Fibroblast of upper back skin (primary cell): ENCODE measurements at places on chromosomes 16 and 17.

- no peak for DNase-seq
These were observed 5.1 kb downstream of the BPTF start for GRCh38 chr17:67830440-67830839.

- no peak for DNase-seq
These were observed 221.2 kb upstream of the N4BP1 start for GRCh38 chr16:48831076-48831722.

DNA sequence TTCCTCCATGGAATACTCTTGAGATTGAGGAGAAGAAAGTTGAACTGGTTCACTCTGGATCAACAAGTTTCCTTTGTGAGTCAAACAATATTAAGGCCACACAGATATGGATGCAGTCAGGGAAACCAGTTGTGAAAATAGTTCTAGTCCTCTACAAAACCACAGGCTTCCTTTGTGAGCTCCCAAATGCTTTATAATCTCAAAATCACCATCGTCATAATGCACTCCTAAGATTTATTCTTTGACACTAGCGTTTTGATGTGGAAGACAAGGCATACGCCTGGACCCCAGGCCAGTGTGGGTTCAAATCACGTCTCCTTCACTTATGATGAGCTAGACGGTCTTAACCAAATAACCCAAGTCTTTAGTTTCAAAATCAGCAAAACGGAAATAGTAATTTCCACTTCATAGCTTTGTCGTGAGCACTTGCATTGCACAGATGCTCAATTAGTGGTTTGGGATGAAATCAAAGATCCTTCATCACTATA lies 142.6 kb downstream of the STX8 start:
- DNase-seq: peak; percentile 83

DNA sequence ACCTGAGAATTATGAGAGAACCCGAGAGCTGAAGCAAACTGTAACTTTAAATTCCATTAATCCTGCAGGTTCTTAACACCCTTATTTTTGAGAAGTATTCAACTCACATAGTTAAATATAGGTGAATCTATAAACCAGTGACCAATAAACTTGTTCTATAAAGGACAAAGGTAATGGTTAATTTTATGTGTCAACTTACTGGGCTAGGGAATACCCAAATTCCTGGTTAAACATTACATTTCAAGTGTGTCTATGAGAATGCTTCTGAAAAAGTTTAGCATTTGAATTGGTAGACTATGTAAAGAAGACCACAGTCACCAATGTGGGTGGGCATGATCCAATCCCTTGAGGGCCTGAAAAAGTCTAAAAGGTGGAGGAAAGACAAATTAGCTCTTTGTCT lies 99.1 kb downstream of the KCNJ2 start:
- DNase-seq: no peak

DNA sequence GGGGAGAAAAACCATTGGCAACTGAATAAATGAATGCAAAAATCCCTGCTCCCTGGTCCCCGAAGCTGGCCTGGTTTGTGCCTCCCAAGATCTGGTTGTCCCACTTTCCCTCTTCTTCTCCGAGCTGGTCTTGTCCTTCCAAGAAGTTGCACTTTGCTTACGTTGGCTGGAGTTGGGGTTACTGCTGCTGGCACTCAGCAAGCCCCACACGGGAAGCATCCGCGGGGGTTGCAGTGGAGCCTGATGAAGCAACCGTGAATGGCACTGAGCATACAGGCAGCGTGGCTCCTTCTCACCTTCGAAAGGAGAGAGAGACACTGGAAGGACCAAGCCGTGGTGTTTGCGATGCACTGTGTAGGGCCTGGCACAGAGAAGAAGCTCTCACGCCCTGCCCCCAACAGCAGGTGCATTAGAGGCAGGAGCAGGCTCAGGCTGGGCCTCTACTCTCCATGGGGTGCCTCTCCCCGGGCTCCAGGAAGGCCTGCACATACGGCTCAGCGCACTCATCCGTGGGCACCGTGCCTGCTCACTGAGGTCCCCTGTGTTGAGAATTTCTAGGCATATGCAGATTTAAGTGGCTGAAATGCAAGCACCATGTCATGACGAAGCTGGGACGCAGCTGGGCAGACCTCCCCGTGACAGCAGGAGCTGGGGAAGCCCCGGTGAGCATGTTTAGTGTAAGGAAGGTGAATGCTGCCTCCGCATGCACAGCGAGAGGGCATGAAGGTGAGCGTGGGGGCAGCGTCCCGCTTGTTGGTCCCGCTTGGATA lies 12.1 kb downstream of the CA5A start:
- no peak for DNase-seq

- no peak for DNase-seq
These were observed 174.6 kb downstream of the AATF start for GRCh38 chr17:37123386-37123785.

DNA sequence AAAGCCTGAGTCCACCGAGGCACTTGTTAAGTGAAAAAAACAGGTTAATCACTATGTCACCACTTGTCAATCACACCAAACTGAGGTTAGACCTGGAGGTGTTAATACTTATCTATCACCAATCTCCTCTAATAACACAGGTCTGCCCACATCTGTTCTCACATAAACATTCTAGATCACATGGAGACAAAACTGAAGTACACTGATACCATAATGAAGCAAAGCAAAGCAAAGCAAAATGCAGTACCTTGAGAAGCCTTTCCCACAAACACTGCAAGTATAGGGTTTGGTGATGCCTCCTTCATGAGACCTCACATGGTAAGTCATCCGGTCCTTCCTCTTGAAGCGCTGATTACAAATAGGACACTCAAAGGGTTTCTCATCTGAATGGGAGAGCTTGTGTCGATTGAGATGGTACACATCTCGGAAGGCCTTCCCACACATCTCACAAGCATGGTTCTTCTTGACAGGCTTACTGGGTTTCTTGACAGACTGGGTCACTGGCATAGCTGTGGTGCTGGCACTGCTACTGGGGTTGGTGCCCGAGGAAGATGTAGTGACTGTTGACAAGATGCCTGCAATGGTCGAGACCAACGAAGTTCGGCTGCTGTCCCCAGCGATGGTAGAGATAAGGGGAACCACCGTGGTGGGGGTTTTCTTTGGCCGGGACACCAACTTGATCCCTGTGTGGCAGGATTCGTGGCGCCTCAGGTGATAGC lies 5.4 kb downstream of the VEZF1 start:
- no peak for DNase-seq

DNA sequence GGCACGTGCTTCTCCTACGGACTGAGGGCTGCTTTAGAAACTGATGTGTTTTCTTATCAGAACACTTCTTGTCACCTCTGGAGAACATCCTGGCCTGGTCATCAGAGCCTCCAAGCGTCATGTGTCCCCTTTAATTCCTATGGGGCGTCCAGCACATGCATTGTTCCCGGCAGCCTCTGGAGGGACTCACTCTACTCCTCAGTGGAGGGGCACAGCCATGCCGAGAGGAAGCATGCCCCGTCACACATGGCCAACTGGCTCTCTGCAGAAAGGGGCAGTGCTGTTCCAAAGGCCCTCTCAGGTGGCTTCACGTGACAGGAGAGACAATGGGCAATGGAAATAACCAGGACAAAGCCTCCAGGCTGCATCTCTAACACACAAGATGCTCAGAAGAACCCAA lies 31.8 kb downstream of the CDRT15L2 start:
- no peak for DNase-seq

DNA sequence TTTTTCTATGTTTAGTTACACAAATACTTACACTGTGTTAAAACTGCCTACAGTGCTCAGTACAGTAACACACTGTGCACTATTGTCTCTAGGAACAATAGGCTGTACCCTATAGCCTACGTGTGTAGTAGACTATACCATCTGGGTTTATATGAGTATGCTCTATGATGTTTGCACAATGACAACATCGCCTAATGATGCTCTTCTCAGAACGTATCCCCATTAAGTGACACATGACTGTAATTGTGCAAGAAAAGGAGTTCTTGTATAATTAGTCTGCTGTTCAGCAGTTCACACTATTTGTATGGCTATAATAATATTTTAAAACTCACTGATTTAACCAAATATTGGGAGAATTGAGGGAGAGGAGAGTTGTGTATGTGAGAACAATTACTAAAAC lies 173.7 kb downstream of the TRIM37 start:
- no peak for DNase-seq

- DNase-seq: peak; percentile 65
These were observed 3.1 kb upstream of the MIF4GD start for GRCh38 chr17:75273977-75274708.

DNA sequence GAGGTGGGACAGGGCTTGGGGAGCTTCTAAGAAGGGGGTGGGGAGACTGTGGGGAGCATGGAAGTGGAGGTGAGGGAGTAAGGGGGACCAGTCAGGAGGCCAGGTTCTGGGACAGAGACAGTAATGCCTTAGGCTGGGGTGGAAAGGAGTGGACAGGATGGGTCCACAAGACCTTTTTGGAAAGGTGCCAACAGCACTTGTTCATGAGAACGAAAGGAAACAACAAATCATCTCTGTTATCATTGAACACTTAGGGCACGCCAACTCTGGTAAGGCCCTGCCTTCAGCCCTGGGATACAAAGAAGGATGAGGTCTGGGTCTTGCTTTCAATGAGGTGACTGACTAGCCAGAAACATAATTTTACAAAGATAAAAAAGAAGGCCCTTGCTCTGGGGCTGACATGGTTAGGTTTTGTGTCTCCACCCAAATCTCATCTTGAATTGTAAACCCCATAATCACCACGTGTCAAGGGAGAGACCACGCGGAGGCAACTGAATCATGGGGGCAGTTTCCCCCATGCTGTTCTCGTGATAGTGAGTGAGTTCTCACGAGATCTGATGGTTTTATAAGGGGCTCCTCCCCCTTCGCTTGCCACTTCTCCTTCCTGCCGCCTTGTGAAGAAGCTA lies 113.8 kb downstream of the SLC39A11 start:
- no peak for DNase-seq

DNA sequence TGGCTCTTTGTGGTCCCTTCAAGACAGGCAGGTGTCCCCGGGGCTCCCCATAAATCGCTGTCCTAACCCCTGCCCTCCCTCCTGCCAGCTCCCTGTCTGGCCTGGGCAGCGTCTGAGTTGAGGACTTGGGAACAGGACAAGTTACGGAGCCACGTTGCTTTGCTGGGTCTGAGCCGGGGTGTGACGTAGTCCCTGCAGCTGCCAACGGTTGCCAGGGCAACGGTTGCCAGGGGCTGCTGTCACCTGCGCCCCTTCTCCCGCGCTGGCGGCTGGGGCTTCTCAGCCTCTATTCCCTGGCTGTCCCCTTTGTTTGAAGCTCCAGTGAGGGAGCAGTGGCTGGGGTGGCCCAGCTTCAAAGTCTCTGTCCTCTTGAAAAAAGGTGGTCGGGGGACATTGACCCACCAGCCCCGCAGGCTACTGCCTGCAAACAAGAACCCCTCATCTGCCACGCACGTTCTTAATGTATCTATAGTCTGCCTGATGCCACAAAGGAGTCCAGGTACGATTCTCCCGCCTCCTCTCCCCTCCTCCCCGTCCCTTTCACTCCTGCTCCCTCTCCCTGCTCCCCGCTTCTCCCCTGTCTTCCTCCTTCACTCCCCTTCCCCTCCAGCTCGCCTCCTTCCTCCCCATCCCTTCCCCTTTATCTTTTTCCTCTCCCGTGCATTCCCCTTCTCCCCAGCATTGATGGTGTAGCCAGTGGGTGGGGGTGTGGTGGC lies 10.9 kb downstream of the ADGRG1 start:
- DNase-seq: no peak

GRCh38 chr16:27754788-27755690 lies 205.1 kb downstream of the KATNIP start:
- no peak for DNase-seq

GRCh38 chr17:16928406-16929034 lies 43.4 kb downstream of the TNFRSF13B start:
- DNase-seq: no peak

GRCh38 chr16:54542805-54543505 lies 256.4 kb upstream of the IRX3 start:
- DNase-seq: no peak

GRCh38 chr17:688100-688989 lies 26.3 kb downstream of the VPS53 start:
- peak; percentile 46 for DNase-seq

DNA sequence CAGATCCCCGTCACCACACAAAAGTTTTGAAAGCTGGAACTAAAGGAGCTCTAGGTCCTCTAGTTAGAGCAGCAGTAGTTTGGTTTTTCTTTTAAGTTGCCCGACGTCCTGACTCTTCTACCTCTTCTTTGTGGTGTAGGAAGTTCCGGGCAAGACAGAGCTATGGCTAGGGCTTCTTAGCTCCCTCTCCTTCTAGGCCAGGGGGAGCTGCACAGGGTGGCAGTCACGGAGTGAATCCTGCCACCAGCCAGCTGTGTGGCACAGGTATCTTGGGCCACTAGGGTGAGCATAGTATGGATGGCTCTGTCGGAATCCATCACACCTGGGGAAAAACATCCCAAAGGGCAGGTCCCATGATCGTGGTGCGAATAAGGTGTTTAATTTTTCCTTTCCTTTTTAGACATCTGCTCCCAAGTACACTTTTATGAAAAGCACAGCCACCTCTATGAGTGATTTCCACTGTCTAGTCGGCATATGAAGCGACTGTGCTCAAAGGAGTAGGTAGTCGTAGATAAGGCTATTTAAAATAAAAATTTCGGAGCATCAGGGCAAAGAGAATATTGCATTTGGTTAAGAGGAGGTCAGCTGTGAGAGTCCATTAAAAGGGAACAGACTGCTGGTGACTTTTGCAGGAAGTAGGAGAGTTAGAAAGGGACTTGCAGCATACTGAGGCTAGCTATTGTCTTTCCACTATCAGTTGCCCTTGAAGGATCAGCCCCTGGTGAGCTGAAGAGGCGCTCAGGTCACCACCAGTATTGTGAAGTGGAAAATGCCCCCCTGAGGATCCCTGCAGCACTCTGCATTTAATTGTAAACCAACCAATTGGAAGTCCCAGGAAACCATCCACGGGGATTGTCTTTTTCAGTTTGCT lies 2.1 kb downstream of the PRKCA start:
- DNase-seq: no peak

- no peak for DNase-seq
These were observed 140.9 kb upstream of the CCL2 start for GRCh38 chr17:34114174-34114573.

GRCh38 chr17:76716146-76716838 lies 5.5 kb upstream of the MXRA7 start:
- DNase-seq: peak; percentile 98

DNA sequence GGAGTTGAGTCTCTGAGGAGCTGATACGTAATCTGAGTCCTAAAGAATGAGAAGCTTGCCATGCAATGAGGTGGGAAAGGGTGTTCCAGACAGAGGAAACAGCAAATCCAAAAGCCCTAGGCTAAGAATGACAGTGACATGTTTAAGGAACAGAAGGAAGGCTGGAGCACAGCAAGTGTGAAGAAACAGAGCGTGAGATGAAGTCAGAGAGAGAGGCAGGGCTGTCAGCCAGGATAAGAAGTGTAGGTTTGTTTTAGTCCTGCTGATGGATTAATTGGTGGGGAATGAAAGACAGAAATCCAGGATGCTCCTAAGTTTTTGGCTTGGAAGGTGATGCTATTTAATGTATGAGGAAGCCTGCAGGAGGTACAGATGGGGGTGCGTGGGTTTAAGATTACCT lies 14.5 kb downstream of the MMP28 start:
- no peak for DNase-seq

GRCh38 chr16:11755022-11755760 lies 12.5 kb upstream of the TXNDC11 start:
- no peak for DNase-seq

GRCh38 chr17:79814974-79815835 lies 18.3 kb upstream of the CBX8 start:
- no peak for DNase-seq
